ENCODE measurements at places on chromosomes 7 and 10.
A peak's percentile ranks its signal among the peaks of the same experiment; 100 is the strongest.

DNA sequence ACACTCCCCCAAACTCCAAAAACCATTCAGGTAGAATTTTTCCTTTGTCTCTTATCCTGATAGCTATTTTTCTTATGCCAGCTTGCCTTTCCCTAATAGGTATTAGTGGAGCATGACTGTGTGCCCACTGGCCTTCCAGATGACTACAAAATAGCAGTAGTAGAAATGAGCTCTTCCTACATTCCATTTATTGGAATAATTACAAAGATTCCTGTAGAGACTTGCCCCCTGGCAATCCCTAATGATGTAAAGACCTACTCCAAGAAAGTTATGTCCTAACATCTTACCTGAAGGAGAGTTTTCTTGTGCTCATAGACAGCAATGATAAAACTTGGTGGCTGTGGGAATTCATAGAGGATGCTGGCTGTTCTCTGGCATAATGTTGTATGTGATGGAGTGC, 501.8 kb downstream of the GATA3 start:
- DNase-seq: no peak

- no peak for DNase-seq
Observed at GRCh38 chr7:139726485-139726869, 51.3 kb downstream of the HIPK2 start.

DNA sequence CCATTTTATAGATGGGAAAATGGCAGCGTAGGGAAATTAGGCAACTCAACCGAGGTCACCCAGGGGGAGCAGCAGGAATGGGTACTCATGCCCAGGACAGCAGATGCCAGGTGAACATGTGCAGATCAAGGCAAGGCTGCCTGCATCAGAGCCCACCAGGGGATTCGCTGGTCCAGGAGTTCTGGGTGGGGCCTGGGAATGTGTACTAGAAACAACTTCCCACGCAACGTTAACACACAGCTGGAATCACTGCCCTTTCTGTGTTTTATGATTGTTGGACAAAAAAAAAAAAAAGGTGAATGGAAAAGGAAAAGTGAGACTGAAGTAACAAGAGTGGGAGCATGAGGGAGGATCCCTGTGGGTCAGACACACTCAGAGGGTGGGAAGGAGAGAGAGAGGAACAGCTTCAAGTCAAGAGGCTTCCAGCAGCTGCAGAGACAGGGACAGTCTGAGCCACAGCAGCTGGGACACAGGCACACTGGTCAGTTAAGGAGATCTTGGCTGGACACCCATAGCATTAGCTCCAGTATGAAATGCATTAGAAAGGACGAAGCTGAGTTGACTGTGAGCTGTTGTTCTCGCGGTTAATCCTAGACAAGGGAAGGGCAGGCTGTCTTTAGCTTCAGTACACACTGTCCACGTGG, 187.9 kb upstream of the INHBA start:
- DNase-seq: no peak

DNA sequence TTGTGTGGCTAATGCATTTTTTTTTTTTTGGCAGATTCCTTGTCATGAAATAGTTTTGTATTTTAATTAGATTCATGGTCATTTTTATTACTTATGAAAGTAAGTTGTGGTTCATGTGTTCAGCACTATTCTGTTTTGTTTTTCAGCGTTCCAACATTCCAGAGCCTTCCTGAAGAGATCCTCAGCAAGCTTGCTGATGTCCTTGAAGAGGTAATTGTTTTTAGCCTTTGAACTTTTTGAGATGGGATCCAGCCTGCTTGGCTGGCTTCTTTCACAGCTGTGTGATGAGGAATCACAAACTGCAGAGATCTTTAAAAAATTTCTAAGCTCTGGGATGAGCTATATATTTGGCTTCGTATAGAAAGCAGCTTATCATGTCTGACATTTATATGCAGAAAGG, 208.0 kb upstream of the CSTF2T start:
- peak; percentile 2 for DNase-seq

- no peak for DNase-seq
Observed at GRCh38 chr10:100875484-100876166, 37.1 kb upstream of the SLF2 start.

DNA sequence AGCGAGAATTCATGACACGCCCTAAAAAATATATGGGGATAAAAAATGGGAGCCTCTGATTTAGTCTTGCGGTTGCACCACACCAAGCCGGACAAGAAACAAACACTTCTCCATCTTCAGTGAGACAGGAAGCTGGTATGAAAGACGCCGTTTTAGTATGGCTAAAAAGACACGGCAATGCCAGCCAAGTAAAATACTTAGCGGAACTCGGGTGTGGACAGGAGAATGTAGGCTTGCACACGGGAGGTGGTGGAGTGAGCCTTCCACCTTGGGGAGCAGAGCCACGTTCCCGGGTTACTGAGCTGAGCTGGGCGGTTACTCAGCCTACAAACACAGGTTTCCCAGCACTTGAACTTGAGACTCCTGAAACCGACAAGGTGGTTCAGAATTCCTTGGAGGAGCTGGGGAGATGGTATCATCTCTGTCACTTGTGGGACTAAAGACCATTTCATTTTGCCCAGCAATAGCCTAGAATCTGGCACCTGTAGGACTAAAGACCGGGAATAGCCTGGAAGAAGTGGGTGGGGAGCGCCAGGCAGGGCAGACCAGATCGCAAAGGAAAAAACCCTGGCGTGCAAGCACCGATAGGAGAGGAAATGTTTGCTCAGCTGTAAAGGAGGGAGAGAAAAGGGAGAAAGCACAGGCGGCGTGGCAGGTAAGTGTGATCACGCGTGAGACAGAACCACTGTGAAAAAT, 34.8 kb upstream of the SEPHS1 start:
- no peak for DNase-seq

DNA sequence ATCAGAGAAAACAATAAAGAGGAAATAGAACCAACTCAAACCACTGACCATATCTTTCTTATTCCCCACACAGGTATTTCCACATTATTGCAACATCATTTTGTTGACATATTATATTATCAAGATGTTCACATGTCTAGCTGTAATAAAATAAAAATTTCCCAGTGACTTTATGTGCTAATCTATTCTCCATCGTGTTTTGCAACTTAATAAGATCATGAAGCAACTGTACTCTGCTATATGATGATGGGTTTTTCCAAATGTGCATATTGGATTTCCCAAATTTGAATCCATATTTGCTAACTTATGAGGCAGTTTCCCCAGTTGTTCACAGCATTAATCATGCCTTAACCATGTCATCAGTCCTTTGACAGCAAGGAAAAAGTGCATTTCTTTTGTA, 127.8 kb downstream of the ITGB8 start:
- no peak for DNase-seq

DNA sequence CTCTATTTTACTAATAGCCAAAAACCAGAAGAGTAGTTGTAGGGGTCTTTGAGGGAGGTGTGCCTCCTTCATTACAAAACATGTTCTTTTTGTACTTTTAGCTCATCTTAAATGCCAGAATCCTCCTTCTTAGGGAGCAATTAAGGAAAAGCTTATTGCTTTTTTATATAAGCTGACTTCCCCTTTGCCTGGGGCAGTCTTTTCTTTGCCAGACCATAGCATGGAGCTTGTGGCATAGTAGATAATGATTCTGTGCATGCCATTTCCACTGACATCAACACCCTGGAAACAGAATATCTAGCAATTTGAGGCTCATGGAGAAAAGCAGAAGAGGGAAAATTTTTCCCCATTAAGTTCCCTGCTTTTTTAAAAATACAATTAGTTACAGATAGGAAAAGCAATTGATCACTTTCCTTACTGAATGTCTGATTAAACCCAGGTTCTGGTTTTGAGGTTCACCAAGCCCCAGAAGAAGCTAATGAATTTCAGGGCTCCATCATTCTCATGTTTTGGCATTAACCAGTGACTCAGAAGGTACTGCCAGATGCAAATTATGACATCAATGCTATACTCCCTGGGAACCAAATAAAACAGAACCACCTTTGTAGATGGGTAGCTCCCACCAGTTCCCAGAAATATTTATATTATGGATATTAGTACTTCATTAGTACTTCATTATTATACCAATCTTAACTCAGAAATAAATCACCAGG, 410.6 kb downstream of the KCNMA1 start:
- peak; percentile 26 for DNase-seq

- DNase-seq: no peak
Observed at GRCh38 chr10:54710918-54711317, 90.1 kb downstream of the PCDH15 start.

DNA sequence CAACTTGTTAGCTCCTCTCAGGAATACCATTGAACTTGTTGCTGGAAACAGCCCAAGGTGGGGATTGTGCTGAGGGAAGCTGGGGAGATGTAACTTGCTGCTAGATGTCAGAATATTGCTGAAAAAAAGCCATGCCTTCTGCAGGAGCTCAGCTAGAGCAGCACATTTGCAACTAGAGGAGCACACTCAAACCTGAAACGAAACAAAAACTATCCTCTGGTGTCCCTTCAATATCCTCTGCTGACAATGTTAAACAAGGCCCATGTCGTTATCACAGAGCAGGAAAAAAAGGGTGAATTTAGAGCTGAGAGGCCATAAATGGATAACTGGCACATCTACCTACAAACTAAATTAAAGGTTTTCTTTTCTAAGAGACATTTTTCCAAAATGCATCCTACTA, 53.7 kb upstream of the MACC1 start:
- DNase-seq: no peak

Data from astrocyte (in vitro differentiated cells and primary cell).